Ammon's horn (tissue), 1 donor: ENCODE measurements at places on chromosomes 2 and 18.

GRCh38 chr2:98088261-98088660 is 1.3 kb downstream of the VWA3B start:
- DNase-seq, result peak; percentile 69

DNA sequence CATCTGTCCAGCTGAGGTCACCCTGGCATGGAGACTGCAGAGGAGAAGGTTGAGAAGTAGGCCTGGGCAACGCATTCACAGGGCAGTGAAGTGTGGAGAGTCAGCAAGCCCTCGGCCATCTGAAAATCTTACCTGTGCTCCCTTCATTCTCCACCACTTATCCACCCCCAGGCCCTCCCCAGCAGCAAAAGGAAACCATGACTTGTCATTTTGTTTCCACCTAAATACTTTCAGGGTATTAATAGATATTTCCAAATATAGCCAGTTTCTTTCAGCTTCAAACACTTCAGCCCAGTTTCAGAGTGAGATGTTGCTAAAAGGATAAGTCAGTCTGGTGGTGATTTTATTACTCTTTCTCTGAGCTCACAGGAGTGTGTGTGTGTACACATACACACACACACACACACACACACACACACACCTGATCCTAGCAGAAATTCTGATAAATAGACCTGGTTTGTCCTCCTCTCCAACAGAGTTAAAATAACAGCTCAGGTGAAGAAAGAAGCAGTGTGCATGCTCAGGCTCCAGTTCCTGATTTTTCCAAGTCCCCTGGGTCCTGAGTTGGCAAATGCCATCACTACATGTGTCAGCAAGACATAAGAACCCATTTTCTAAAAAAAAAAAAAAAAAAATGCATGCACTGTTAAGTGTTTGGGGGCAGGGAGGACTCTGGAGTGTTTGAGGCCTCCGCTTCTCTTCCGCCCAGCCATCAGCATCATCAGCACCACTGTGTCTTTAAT is 82.8 kb downstream of the LOXHD1 start:
- no peak for DNase-seq

- DNase-seq, result peak; percentile 48
Measured at GRCh38 chr2:234796045-234796591, 155.7 kb upstream of the SH3BP4 start.

DNA sequence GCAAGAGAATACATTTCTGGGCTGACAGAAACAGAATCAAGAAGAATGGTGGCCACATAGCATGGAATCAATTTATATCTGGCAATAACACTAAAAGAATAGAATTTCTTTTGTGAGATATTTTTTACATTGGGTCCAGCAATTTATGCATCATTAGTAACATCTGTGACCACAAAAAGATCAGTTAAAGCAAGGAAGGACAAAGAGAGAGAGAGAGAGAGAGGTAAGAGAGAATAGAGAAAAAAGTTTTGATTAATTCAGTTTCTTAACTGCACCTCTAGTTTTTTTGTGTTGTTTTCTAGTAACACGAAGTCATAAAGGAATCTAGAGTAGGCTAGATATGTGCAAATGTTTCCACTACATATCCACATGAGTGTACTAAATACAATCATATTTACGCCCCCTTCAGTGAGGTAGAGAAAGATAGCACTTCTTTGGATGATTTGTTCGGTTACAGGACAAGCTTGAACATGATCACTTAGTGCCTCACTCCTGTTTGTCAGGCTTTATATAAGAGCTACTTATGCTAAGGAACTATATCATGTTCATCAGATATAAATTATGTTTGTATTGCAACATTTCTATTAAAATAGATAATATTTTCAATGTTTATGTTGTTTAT is 247.4 kb upstream of the COL3A1 start:
- DNase-seq, result no peak

GRCh38 chr2:16330012-16330411 is 335.6 kb downstream of the CYRIA start:
- DNase-seq, result no peak

GRCh38 chr2:69080071-69080470 is 67.1 kb downstream of the ANTXR1 start:
- no peak for DNase-seq

DNA sequence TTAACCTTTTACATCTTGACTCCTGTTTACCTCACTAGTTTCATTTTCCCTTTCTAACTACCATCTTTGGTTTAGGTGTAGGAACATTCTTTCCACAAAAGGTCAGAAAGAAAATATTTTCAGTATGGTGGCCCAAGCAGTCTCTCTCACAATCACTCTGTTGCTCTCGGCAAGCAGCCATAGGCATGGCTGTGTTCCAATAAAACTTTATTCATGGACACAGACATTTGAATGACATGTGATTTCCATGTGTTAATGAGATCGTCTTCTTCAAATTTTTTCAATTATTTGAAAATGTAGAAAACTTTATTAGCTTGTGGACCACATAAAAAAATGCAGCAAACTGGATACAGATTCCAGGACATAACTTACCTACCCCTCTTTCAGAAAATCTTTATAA is 109.7 kb upstream of the CNTNAP5 start:
- DNase-seq, result no peak

DNA sequence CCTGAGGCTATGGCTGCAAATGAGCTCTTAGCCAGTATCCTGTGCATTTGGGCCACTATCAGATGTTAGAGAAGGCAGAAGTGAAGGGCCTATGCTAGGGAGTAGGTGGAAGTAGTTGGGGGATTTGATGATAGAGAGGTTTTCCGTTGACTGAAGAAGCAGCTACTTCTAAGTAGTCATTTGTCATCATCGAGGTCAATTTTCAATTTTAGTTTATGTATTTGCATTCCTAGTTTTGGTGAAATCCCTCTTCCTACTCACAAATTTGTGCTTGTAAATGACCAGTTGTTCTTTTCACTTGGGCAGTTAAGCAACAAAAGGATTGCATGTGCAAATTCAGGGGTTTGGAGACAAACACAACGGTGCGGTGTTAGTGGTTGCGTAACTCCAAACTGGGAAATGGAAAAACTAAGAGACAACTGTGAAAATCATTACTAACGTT is 48.5 kb upstream of the PELI1 start:
- DNase-seq, result no peak

DNA sequence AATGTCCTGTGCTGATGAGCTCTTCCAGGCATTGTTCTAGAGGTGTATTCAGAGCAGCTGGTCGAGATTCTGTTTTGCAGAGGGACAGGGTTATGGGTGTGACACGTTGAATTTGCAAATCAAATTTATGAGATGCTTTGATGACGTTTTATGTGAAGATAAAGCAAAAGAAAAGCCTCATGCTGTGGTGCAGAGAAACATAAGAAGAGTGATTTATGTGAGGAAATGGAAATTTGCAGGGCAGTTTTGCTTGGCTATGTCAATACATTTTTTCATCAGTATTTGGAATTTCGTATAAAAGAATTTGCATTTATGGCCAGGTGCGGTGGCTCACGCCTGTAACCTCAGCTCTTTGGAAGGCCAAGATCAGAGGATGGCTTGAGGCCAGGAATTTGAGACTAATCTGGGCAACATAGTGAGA is 36.4 kb downstream of the TSN start:
- DNase-seq, result no peak

- no peak for DNase-seq
Measured at GRCh38 chr2:19982268-19982667, 7.6 kb downstream of the WDR35 start.

GRCh38 chr2:96977631-96978195 is 8.7 kb downstream of the FAM178B start:
- DNase-seq, result peak; percentile 72

DNA sequence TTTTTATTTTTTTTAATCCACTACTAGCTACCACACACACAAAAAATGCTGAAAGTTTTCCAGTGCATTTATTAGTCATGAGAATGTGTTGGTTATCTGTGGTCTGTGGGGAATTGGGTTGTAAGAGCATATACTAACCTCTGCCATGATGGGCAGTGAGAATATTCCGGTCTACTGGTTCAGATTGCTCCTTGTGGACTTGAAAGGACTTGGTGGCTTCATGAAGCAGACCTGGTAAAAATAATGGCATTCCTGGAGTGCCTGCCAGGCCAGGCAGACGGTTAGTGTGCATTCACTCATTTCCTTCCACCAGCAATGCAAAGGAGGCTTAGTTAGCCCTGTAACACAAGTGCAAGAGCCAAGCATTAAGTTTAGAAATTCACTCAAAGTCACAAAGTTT is 150.8 kb downstream of the THSD7B start:
- DNase-seq, result no peak

GRCh38 chr18:3333056-3333720 is 71.3 kb downstream of the MYL12B start:
- no peak for DNase-seq

DNA sequence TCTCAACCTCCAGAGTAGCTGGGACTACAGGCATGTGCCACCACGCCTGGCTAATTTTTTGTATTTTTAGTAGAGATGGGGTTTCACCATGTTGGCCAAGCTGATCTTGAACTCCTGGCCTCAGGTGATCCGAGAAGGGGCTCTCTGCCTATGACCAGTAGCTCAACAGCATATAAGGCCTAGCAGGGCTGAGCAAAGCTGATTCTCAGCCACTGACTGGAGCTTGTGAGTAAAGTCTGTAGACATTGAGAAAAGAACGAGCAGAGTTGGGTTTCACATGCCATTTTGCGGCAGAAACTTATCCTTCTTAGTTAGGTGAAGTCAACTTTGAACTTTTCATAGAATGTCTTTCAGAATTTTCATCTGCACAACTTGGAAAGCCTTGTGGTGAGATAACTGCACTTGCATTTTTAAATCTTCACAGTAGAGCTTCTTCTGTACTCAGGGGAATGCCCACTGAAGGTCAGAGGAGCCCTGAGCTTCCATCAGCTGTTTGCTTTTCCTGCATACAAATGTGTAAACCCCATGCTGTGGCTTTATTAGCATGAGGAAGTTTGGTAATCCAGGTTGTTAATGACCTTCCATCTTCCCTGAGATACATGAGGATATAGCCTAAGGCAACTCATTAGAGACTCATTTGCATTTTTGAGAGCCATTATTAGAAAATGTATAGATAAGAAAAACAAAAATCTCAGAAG is 602.4 kb downstream of the METTL4 start:
- no peak for DNase-seq

GRCh38 chr2:15313657-15314056 is 247.5 kb downstream of the NBAS start:
- no peak for DNase-seq

- peak; percentile 72 for DNase-seq
Measured at GRCh38 chr2:217166241-217166850, 306.5 kb upstream of the TNP1 start.

- DNase-seq, result no peak
Measured at GRCh38 chr2:227684258-227684657, 17.7 kb downstream of the SCYGR5 start.

GRCh38 chr2:26018184-26019055 is 15.5 kb upstream of the RAB10 start:
- peak; percentile 68 for DNase-seq
